CD4-positive, alpha-beta T cell treated with Interleukin-12 subunit alpha and Interleukin-12 subunit beta, for 1 hour (primary cell): ENCODE measurements at places on chromosomes 5 and 9.

GRCh38 chr9:76571743-76572146 lies 112.8 kb downstream of the GCNT1 start:
- DNase-seq = no peak

GRCh38 chr5:180133971-180134508 lies 62.5 kb upstream of the RNF130 start:
- DNase-seq = no peak

DNA sequence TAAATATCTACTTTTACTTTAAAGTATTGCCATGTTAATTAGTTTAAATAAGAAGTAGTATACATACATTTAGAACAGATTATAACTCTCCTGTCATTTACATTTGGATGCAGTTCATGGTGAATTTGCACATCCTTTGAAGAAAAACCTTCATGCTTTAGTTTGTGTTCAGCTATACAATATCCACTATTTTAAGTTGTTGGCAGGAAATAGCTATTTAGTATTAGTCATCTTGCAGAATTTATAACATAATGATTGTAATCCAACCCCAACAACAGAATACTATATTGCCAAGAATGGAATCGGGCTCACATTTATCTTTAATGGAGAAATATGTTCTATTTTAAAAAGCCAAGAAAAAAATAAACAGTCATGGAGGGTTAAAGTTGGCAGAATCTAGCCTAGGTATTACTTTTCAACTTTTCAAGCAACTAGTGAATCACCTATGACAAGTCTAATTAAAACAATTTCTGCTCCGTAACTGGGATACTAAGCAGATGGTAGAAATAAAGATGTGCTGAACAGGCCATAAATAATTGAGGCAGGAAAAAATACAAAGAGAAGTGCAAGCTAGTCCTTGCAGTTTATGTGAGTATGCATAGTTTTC lies 1170.6 kb upstream of the NUDT12 start:
- no peak for DNase-seq

- DNase-seq = no peak
Observed at GRCh38 chr5:10669983-10670382, 91.1 kb downstream of the DAP start.

DNA sequence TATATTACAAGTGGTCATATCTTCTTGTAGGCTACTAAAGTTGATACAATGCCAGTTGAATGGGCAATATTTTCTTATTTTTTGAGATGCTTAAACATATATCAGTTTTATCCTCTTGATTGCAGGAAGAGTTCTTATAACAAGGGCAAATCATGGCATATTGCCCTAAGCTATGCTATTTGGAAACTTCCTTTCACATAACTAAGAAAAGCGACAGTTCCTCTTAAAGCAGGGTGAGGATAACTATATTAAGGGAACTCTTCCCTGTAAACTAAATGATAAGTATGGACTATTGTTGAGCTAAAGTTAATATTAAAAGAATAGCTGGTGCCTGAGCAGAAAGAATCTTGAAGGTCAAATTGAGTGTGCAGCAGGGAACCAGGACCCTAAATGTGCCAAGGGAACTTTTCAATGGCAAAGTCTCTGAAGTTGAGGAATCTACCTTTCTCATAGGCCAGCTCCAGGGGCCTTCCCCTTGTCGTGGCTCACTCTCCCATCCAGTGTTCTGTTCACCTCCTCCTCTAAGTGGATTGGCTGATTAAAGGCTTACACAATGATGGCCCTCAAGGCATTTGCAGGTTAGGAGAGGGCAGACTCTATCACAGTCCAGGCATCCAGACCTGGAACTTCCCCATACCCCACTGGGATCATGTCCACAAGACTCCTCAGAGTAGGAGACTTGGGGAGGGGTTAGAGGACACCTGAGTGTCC lies 26.8 kb downstream of the FYB1 start:
- DNase-seq = no peak
